Heart right ventricle (tissue), 16 donors: ENCODE measurements at places on chromosomes 5 and 9. TPM values are rescaled to one million over a fixed set of nuclear protein-coding genes. Genes with fewer than 3 reads are reported as not detected.

Gene HDAC3
- 43.0 TPM for total RNA-seq

Gene GPR21
- total RNA-seq: 0.50 TPM

Gene GPX8
- total RNA-seq: 6.2 TPM

Gene EQTN
- not detected for total RNA-seq

Gene ZNF354C
- total RNA-seq: 4.2 TPM
